ENCODE measurements at places on chromosomes 5 and 9.

GRCh38 chr9:38085308-38085707, 16.3 kb upstream of the SHB start:
- no peak for DNase-seq

DNA sequence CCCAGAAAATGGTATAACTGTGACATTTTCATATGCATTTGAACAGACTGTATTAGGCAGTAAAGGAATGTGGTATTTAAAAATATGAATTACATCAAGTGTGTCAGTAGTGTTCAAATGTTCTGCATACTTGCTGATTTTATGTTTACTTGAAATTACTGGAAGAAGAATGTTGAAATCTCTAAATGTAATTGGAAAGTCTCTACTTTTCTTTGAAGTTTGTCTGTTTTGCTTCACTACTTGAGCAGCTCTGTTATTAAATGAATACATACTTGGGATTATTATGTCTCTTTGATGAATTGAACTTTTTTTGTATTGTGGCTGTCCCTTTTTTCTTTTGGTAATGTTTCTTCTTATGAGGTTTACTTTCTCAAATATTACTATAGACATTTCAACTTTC, 205.6 kb downstream of the TAF11L14 start:
- DNase-seq: no peak

DNA sequence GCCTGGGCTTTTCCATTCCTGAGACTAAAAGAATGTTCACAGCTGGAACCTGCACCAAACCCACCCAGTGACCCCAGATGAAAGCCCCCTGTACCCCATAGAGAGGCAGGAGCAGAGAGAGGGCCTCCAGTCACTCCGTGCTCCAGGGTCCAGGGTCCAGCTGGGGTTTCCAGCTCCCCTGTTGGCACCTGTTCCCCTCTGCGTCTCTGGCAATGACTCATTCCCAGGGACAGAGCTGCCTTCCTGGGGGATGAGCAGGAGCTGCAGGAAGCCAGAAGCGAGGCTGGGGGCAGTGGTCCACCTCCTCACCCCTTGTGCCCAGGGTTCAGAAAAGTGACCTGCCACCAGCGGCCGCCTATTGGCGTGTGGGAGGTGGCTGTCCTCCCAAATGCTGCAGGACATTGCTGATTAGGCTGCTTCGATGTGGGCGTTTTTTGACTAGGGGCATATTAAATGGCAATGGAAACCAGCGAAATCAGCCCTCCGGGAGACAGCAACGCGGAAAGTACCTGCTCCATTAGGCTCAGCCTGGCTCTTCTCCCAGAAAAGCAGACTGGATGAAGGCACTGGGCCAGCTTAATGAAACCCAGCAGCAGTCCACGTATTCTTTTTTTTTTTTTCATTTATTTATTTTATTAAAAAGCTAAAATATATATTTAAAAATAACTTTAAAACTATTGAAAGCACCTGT, 97.4 kb downstream of the DAP start:
- DNase-seq: no peak

DNA sequence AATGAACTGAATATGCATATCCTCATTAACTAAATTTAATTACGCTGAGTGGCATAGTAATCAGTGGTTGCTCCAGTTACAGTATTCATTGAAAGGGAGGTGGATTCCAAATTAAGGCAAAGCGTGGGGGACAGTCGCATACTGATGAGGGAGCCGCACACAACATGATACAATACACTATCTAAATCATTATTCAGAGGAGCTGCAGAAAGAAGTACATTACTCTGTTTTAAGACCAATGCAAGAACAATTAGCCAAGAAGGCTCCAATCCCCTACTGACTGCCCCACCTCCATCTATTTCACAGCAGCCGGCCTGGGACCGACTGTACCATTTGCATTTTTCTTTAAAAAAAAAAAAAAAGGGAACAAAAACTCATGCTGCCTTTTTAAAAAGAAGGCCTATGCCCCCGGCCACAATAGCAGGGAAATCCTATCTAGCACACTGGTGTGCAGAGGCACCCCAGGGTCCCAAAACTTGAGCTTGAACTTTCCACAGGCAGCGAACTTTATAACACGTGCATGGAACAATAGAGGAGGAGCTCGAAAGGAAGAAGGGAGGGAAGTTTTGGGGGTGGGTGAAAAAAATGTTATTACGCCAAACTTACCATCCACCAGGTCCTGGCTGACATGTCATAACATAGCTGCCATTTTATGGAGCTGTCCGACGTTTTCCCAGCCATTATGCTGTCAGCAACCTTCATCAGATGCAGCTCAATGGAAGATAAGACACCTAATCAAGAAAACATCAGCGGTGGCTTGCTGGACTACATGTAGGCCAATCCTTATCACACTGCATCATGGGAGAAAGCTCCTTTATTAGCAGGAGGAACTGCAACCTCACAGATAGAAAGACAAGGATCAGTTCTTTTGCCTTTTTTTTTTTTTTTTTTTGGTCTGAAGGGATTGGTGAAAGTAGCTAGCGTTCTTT, 161.6 kb downstream of the ZDHHC21 start:
- DNase-seq: no peak

GRCh38 chr5:178372142-178372571, 139.6 kb upstream of the PHYKPL start:
- DNase-seq: no peak

Data from stimulated activated CD4-positive, alpha-beta T cell treated with anti-CD3 and anti-CD28 coated beads, Interleukin-12 subunit alpha, Interleukin-12 subunit beta, amount 100 ng/mL, for 4 hours (primary cell).